H1 (cell line): ENCODE measurements at places on chromosomes 3 and 15.

GRCh38 chr15:69210574-69210973 is 50.1 kb downstream of the GLCE start:
- no peak for DNase-seq

- no peak for DNase-seq
These were observed 11.9 kb downstream of the LRRC31 start for GRCh38 chr3:169857811-169858210.

DNA sequence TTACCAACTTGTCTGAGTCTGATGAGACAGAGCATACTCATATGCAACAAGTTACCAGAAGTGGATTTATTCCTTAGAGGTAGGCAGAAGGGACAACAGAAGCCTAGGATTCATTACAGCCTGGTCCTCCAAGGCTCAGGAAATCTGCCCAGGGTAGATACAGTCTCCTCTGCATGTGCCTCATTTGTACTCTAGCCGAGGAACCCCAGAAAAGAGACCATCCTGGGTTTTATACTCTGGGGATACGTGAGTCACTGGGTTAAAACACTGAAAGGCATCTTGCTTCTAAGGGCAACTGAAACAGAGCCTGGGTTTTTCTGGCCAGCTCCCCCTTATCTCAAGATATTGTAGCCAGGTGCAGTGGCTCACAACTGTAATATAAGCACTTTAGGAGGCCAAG is 45.6 kb downstream of the TLNRD1 start:
- no peak for DNase-seq

DNA sequence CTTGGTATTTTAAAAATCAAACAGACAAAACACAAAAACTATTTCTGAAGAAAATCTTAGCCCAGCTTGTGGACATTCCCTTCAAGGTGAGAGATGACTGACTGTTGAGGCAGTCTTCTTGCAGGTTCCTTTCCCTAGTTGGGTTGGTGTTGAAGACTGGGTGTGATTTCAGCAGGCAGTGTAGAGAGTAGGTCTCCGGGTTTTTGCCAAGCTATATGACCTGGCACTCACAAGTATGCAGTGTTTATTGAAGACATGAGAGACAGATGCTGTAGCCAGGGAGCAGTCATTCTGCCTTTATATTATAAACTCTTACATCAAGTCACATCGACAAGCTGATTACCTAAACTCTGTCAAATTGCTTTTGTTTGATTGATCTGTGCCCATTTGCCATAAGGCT is 17.5 kb downstream of the SENP8 start:
- no peak for DNase-seq

GRCh38 chr3:60080648-60081047 is 1030.8 kb upstream of the CFAP20DC start:
- no peak for DNase-seq

DNA sequence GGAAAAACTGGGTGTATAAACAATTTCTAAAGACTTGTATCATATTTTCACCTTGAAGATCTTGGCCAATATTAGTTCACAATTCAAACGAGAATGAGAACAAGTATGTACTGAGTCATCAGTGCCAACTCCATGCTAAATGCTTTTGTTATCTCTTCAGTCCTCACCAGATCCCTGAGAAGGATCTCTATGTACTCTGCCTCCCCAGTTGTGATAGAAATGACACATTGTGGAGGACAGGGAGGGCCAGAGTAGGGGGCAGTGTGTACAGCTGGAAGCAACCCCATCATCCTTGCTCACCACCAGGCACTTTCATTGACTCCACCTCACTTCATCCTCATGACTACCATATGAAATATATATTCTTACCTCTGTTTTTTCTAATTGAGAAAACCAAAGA is 353.7 kb upstream of the SOX2 start:
- no peak for DNase-seq

DNA sequence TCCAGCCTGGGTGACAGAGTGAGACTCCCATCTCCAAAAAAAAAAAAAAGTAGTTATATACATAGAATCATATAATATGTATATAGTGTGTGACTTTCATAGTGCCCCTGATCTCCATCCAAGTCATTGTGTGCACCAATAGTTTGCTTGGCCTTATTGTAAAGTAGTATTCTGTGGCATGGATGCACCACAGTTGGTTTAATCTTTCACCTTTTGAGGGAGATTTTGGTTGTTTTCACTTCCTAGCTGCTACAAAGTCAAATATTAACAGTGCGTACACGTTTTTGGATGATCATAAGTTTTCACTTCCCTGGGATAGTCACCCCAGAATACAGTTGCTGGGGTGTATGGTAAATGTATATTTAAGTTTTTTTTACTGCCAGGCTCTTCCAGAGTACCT is 162.8 kb downstream of the PTPRG start:
- DNase-seq, result no peak

DNA sequence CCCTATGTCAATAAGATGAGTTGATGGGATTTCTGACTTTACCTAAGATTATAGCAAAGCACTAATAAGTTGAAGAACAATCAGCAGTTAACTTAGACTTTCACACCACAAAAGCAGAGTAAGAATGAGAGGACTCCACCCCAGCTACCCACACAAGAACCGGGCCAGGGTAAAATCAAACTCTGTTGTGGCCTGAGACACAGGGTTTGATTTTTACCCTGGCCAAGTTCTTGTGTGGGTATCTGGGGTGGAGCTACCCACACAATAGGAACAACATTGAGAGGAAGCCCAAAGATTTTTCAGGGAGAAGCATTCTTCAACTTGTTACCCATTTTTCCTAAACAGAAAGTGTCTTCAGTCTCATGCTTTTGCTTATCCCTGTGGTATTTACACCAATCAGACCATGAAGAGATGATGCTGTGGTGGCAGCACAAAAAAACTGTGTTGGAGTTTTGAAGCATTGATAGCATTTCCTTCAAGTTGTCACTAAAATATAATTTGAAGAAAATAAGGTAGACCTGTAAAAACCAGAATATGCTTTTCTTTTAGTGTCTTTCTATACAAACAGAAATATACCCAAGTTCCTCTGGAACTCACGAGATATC is 25.6 kb downstream of the CPOX start:
- DNase-seq, result no peak

GRCh38 chr3:170144437-170144843 is 37.1 kb downstream of the PHC3 start:
- no peak for DNase-seq
